Hepatic stellate cell (primary cell): ENCODE measurements at places on chromosomes 7 and 10.

DNA sequence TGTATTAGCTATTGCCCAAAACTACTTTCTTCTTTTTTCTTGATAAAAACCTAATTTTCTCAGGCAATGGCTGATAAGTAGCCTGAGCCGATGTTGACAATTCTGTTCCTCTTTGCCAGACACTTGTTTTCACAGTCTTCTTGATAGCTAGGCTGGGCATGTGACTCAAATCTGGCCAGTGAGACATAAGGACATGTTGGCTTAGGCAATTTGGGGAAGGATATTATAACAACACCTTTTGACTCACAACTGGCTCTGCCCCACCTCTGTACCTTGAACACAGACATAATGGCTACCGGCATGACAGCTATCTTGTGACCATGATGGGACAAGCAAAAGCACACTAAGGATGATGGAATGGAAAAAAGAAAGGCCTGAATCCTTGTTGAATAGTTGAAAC is 72.9 kb upstream of the GPR22 start:
- DNase-seq: no peak

- DNase-seq: no peak
These were observed 140.2 kb upstream of the PPP2R2D start for GRCh38 chr10:131760416-131761166.

DNA sequence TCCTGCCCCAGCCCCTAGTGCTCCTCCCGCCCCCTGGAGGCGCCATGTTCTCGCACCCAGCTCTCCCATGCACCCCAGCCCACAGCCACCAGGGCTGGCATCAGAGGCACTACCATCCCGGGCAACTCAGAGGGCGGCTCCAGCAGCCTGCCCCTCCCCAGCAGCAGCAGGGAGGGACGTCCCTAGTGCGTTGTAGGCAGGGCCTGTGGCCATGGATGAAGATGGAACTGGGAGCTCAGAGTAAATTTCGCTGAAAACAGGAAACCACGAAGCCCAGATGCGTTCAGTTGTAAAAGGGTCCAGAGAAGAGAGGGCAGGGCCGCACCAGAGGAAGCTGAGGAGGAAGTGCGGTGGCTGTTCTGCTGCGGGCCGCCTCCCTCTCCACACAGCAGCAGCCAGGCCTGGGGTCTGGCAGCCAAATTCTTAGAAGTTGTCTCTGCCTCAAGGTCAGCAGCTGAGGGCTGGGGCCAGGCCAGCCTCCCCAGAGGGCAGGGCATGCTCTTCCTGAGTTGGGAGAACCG is 24.6 kb downstream of the VSIR start:
- DNase-seq: no peak

DNA sequence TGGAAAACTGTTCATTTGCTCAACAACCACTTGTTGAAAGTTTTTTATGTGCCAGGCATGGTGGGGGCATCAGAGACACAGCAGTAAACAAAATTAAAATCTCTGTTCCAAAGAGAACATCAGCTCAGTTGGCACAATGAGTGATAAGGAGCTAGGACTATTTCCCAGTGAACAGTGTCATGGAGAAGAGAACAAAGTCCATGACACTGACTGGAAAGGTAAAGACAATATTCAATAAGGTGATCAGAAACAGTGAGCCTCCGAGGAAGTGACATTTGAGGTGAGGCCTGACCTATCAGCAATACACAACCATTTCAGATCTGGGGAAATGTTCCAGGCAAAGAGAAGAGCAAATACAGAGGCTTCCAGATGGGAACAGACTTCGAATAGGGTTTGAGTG is 14.6 kb downstream of the ACSL5 start:
- DNase-seq: no peak

DNA sequence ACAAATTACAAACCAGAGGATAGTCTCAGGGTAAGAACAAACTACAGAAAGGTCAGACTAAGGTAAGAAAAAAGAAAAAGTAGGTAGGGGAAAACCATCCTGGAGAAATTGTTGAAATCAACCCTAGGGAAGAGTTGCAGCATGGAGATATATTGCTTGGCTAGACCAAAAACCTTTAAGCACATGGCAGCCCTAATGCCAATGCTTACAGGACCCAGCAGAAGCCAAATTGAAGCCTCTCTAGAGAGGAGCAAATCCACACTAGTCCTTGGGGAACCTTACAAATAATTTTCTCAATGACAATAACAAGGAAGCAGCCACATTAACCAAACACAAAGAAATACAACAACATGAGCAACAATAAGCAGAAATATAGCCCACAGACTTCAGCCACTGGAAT is 81.9 kb downstream of the CNOT4 start:
- DNase-seq: no peak

DNA sequence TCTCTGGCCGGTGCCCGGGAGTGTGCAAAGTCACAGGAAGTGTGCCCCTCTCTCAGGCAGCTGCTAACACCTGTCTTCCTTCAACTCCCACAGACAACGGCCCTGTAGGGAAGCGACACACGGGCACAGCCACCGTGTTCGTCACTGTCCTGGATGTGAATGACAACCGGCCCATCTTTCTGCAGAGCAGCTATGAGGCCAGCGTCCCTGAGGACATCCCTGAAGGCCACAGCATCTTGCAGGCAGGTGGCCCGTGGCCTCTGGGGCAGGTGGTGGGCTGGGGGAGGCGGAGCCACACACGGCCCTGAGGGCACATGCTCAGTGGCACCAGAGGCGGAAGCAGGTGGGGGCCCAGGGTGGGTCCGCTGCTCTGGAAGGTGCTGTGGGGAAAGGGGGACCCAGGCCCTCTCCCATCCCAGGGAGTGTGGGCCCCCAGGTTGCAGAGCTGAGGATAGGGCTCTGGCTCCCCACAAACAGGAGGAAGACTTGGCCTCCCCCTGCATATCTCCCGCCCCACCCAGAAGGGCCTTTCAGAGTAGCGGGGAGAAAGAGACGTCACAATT is 6.9 kb downstream of the C10orf105 start:
- DNase-seq: no peak

DNA sequence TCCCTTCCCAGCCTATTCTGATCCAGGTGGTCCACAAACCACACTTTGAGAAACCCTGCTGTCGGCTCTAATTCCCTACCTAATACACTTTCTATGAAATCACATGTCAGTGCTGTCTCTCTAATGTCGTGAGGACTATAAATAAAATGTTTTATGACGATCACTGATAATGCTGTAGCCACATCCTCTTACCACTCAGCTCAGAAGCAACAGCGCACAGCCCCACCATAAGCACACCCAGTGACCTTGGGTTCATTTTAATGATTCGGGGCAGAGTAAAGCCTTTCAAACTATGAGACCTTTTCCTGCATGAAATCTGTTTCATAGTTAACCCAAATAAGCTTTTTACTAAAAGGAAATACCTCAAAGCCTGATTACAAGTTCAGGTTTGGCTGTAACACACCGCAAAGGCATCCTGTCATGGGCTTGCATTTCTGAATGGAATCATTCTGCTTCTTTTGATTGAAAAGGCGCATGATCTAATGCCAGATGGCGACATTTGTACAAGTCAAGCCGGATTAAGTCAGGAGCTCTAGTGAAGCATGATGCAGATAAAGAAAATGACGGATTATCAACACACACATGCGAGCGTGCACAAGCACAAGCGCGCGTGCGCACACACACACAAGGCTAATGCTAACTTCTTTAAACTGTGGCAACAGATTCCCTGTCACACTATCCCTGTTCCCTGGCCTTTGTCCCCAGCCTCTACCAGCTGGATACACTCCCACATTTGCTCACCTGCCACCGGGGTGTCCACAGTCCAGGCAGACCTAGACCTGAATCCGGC is 180.5 kb upstream of the PDE1C start:
- DNase-seq: no peak

DNA sequence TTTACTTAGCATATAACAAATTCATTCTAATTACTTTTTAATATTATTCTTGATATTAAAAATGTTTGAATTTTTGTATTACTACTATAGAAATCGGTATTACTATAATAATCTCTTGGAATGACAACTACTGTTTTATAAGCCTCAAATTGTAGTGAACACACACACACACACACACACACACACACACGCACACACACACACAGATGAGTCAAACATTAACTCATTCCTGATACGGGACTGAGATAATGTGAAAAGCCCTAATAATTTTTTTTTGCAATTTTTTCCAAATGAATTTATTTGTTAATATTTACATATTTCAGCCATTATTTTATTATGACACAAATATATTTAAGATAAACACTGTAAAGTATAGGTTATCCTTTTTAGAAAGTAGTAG is 951.2 kb upstream of the PHF14 start:
- DNase-seq: no peak
